CD4-positive, alpha-beta memory T cell (primary cell): ENCODE measurements at places on chromosomes 1 and 21.

DNA sequence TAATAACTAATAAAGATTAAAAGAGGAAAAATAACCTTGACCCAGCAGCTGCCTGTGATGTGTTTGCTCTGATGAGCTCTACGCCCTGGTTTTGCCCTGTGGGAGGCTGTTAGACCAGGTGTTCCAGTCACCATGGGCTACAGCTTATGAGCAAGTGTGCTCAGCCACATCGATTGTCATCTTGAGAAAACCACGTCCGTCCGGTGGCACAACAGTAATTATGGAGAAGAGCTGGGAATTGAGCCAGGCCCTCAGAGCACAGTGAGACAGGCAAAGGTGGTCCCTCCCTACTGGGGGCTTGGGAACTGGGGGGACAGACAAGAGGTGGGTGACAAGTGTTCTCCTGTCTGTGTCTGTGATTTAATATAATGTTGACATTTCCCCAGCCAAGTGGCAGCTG lies 420.5 kb downstream of the MATN1 start:
- no peak for DNase-seq

DNA sequence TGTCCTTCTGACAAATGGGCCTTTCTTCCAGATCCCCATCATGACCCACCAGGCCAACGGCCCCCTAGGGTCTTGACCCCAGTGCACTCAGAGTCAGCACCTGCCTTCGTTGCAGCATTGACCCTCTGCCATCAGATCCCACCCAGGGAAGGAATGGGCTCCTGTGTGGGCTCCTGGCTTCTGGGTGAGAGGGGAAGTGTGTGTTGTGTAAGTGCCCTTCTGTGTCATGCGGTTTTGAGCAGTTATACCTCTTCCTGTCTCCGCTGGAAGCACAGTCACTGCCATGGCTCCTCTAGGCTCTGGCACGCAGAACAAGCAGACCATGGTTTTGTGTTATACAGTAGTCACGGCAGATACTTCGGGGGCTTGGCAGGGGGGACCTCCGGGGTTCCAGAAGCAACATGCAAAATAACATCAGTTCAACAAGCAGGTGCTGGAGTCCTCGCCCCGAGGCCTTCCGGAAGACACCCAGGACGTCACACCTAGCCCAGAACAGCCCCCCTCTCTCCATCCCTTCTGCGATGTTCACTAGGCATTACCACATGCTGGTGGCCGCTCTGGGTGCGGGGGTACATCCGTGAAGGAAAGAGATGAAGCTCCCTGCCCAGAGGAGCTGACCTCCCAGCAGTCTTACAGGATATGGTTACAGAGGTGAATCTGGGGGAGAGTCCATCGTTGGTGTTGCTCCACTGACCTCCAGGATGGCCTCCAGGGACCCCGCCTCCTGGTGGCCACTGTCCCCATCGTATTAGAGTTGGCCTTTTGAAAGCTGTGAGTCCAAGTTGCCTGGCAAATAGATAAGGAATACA lies 17.4 kb upstream of the KCNAB2 start:
- DNase-seq: peak; percentile 86

GRCh38 chr1:35398739-35399138 lies 130.2 kb downstream of the ZMYM4 start:
- DNase-seq: no peak

- no peak for DNase-seq
Observed at GRCh38 chr1:170885551-170885950, 49.8 kb upstream of the MROH9 start.

- DNase-seq: no peak
Observed at GRCh38 chr1:208248991-208249696, 5.0 kb upstream of the PLXNA2 start.

- no peak for DNase-seq
Observed at GRCh38 chr1:109786531-109787021, 22.9 kb upstream of the EPS8L3 start.

GRCh38 chr1:78045563-78045925 lies 222 bp upstream of the GIPC2 start:
- no peak for DNase-seq

GRCh38 chr1:177926201-177926600 lies 43.7 kb downstream of the SEC16B start:
- no peak for DNase-seq

DNA sequence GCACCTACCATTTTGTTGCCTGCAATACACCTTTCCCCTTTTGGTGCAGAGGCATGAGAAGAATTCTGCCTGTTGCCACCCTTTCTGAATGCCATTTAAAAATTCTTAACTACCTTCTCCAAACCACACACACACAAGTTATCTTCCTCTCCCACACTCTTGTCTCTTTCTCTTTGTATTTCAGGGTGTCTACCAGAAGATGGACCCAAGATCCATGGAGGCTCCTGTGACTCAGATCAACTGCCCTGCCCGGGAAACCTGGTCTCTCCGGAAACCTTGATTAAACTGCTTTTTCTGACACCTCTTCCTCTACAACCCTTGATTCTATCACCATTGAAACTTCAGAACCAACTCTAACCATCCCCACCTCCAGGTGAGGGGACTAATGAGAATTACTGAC lies 2.4 kb upstream of the TARS2 start:
- DNase-seq: no peak

DNA sequence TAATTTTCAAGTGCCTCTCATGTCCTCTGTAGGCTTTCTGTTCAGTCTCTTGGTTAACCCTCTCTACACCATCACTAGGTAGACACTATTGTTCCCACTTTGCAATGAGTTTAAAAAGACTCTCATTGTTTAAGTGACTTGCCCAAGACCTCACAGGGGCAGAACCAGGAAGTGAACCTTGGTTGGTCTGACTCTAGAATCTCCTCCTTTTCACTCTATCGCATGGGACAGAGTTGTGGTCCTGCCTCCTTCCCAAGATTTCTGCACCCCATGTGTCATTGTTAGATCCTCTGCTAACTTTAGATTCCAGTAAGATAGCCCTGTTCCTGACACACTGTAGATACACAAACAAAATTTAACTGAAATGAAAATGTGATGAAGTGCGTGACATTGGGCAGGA lies 481.7 kb upstream of the USP24 start:
- no peak for DNase-seq

- DNase-seq: no peak
Observed at GRCh38 chr21:42614396-42614795, 39.0 kb upstream of the PDE9A start.

DNA sequence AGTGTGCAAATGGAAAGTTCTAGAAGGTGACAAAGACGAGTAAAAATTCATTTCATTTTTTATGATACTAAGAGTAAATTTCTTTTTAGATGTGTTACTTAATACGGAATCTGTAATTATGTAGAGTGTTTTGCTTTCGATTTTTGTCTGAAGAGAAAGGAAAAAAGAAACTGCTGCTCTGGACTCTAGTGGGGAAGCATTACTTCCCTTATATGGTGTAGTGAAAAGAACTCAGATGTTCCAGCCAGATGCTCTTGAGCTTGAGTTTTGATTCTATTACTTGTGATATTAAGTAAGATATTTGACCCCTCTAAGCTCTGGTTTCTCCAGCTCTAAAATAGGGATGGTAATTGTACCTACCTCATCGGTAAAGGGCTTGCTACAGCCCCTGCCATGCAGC lies 12.2 kb upstream of the GPR161 start:
- DNase-seq: no peak

GRCh38 chr1:10286244-10286643 lies 75.9 kb downstream of the KIF1B start:
- DNase-seq: no peak

DNA sequence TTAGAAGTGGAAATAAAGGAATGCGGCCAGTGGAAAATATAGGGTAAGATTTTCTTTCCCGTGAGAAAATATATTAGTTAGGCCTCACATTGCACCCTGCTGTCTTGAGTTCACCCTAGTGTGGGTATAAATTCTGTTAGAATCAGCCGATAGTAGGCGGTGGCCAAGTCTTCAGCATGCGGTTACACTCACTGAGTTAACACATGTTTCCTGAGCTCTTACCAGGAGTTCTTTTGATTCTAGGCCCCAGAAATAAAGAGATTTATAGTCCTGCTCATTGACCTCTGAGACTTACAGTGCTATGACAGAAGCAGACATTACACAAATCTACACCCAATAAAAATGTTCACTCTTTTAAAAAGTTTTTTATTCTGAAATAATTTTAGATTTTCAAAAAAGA lies 279.3 kb upstream of the LRRC7 start:
- no peak for DNase-seq

GRCh38 chr1:1758692-1759455 lies 19.4 kb downstream of the NADK start:
- DNase-seq: no peak

DNA sequence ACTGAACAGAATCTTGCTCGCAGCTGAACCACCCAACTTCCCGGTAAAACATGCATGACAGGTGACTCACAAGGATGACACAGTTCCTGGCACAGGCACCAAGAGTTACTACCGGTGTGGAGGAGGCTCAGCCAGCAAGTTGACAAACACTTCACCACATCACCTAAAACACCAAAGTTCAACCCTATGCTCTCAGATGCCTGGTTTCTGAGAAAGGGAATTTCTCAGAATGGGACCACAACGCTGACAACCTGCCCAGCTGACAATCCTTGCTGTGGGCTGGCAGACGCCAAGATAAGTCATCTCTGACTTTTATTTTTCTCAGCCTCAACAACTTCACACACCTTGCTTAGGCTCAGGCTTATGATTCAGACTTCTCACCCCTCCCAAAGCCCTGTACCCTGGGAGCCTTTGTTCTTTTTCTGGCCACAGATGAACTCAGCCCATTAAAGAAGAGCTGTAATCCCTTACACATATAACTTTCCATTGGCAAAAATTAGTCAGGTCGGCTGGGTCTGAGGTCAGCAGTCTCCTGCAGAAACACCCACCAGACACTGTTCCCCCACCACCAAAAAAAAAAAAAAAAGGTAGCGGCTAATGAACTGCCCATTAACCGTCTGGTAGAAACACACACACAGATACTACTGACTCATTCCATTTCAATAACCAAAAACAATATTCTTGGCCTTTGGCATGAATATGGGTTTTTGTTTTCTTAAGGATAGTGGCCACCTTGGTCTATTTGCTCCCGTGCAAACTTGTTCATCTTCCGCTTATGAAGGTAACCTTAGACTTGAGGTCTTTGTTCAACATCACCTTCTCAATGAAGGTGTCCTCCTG lies 10.8 kb upstream of the TIAM1 start:
- peak; percentile 90 for DNase-seq

- DNase-seq: no peak
Observed at GRCh38 chr1:36300526-36300925, 5.6 kb upstream of the SH3D21 start.

- DNase-seq: no peak
Observed at GRCh38 chr1:153963850-153964331, 554 bp upstream of the SLC39A1 start.

DNA sequence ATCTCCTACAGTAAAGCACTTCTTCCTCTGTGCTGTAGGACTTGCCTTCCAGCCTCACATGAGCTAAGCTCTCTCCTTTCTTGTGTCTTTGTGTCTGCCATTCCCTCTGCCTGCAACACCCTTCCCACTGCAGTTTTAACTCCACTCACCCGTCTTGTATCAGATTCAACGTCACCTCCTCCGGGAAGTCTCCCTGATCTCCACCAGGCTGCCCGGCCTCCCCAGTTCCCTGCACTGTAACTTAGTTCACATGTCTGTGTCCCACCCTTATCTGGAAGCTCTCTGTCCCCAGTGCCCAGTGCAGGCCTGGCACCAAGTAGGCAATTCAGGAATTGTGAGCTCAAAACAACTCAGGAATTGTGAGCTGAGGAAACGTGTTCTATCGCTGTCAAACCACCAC lies 96.4 kb downstream of the GLIS1 start:
- no peak for DNase-seq

GRCh38 chr1:205481218-205481617 lies 23.3 kb upstream of the CDK18 start:
- no peak for DNase-seq

DNA sequence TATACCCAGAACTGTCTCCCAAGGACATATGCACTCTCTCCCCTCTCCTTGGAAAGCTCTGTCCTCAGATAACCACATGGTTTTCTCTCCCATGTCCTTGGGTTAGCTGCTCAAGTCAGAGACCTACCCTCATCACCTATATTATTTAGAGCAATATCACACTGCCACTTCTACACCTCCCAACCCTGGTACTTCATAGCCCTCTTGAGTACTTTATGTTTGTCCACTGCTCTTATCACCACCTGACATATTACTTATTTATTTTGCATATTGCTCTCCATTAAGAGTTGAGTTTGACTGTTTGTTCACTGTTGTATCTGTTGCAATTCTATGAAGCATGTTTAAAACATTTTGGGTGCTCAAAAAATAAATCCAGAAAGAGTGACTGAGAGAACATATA lies 126.3 kb upstream of the ATP1B1 start:
- no peak for DNase-seq

DNA sequence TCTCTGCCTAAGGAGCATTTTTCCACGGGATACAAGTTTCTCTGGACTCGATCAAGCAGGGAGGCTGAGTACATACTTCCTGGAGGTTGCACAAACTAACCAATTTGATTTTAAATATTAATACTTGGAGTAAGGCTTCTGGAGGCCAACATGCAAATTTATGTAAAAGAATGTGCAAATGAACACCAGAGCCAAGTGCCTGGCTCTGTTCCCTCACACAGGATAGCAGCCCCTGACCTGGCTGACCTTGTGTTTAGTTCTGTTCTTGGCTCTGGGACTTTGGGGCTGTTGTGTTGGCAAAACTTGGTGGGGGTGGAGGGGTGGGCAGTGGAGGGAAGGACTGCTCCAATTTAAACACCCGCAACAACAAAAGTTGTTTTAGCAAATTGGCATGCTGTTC lies 34.2 kb downstream of the CNIH3 start:
- no peak for DNase-seq

- no peak for DNase-seq
Observed at GRCh38 chr1:197156692-197157091, 10.2 kb upstream of the ASPM start.

DNA sequence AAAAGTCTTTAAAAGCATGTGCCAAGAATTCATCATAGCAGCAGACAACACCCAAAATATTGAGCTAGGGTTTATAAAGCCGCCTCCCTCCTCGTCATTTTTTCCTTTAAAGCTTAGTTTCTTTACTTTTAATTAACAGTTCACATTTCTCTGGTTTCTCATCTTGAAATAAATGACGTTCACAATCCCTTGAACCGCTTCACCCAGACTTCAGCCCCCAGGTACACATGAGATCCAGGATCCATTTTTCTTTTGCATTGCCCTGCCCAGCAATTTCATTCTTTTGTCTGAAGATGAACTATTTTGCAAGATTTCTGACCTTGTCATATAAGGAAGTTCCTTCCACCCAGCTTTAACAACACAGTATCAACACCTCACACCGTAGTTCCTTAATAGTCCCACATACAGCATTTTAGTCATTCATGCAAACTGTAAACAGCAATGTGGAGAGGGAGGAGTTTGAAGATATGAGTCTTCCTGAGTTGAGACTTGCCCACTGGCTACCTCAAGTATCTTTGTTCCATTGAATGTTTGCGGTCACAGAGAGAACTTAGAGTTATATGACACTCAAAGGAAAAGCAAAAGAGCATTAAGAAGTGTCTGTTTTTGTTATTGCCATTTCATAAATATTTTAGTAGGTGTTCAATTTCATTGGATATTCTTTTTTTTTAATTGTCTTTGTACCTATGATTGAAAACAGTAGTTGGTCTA lies 35.3 kb upstream of the CACYBP start:
- peak; percentile 75 for DNase-seq
